ENCODE measurements at places on chromosomes 4 and X.

- DNase-seq = no peak
These were observed 79.8 kb downstream of the RLIM start for GRCh38 chrX:74534569-74535038.

DNA sequence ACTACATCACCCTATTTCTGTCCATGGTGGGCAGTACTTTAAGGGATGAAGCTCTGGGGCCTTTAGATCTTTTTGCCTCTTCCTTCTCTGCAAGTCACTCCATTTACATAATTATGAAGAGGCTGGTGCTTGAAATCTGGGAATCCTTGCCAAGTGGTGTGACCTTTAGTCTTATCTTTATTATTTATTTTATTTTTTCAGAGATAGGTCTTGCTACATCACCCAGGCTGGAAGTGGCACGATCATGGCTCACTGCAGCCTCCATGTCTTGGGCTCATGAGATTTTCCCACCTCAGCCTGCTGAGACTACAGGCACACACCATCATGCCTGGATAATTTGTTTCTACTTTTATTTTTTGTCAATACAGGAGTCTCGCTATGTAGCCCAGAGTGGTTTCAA lies 34.4 kb upstream of the HAND2 start:
- no peak for DNase-seq

DNA sequence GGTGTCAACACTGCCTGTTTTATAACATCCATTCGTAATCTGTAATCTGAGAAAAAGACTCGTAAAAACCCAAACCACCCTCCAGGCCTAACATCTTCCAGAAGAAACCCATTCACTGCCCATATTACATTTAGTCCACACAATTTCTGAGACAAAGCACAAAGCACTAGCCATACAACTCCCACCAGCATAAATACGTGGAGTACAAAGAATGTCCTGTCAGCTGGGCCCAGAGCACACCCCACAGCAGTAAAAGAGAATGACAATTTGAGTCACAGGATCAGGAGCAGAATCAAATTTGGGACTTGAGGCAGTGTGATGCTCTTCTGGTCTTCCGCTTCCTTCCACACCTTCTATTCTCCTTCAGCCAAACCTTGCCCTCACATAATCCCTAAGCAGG lies 6.8 kb downstream of the MECP2 start:
- no peak for DNase-seq

DNA sequence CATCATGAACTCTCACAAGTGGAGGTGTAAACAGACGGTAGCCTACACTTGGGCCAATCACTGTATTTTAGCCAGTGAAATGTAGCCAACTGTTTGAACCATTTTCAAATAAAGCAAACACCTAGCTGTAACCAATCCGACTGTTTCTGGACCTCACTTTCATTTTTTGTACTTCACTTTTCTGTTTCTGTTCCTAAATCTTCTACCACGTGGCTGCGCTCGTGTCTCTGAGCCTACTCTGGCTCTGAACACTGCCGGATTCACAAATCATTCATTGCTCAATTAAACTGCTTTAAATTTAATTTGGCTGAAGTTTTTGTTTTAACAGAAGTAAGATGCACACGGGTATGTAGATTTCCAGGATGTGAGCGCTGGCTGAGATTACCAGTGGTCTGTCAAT lies 319.1 kb downstream of the RAPGEF2 start:
- DNase-seq = no peak

DNA sequence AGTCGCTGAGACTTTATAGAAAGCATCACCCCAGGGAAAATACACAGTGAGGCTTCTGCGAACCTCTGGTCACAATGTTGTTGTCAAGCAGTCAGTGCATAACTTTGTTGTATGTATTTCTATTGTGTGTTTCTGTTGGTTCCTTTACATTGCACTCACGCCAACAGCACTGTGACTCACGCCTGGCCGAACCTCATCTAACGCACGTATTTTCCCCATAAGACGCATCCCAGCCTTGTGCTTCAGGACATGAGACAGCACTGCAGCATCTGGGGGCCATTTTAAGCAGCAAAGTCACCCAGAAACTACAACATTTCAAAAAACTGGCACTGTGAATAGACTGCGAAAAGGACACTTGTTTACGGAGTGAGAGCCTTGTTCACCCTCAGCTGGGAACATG lies 30.6 kb downstream of the TBL1X start:
- no peak for DNase-seq

- no peak for DNase-seq
These were observed 119.8 kb upstream of the ATP6AP2 start for GRCh38 chrX:40460926-40461325.

DNA sequence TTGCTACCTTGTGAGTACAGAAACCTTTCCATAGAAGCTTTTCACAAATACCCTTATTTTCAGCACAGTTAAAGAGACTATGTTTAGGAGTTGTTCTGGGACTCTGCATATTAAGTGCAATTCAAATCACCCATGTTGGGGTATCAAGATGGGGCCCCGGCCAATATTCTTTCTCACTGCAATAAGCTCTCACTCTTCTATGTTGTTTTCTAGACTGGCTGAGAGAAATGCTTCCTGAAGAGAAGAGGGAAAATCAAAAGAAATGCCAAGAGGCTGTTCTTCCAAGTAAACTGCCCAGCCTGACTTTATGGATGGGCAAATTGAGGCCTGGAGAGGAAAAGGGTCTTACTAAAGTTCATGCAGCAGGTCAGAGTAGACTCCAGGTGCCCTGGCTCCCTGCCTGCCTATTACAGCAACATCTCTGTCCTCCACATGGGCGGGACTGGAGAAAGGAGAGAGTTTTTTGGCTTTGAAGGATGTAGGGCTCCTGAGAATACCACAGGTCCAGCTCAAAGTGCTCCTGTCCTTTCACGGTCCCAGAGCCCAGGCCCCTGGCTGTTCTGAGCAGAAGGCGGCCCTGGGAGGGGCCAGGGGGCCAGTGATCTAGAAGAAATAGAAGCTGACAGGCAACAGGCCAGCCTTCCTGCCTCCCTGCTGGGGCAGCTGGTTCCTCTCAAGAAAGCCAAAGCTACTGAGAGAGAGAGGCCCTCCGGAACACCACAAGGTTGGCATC lies 745 bp upstream of the IQSEC2 start:
- no peak for DNase-seq

- DNase-seq = no peak
These were observed 98.0 kb downstream of the PTTG2 start for GRCh38 chr4:38058151-38058550.
